ENCODE measurements at places on chromosomes 7 and 10.

- no peak for DNase-seq
Measured at GRCh38 chr7:41448104-41448503, 254.8 kb downstream of the INHBA start.

DNA sequence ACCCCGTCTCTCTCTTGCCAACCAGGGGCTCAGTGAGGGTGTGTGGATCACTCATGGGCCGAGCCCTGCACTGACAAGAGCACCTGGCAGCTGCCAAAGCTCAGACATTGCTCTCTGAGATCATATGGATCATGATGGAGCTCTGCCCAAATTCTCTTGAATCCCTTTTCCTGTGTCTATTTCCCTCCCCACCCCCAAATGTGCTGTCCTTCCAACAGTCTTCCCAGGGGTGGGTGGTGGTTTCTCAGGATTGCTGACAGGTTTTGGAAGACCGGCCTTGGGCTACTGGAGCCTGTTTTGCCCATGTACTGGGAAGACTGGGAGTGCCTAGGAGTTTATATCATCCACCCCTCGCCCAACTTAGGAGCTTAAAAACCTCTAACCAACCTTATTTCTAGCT lies 10.5 kb downstream of the ARHGAP22 start:
- no peak for DNase-seq

DNA sequence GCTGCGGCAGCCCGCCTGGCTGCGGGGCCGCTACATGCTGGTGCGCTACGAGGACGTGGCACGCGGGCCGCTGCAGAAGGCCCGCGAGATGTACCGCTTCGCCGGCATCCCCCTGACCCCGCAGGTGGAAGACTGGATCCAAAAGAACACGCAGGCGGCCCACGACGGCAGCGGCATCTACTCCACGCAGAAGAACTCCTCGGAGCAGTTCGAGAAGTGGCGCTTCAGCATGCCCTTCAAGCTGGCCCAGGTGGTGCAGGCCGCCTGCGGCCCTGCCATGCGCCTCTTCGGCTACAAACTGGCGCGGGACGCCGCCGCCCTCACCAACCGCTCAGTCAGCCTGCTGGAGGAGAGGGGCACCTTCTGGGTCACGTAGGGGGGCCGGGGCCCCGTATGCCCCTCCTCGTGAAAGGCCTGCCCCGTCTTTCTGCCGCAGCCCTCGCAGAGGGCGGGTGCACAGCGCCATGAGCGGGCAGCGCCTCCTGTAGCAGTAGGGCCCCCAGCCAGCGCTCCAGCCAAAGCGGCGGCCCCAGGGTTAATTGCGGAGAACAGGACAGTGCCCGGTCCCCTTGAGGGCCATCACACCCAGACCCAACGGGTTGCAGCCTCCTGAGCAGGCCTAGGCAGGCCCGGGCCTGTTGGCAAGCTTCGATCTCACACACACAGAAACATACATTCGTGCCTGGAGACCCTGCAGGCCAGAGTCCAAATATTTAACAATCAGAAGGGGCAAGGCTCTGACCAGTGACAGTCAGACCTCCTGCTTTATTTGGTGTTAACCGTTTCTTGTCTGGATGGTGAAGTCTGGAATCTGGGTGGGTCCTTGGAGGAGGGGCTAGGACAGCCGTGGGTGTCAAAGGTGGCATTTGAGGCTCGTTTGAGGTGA lies 44.1 kb downstream of the CHST3 start:
- DNase-seq = no peak

DNA sequence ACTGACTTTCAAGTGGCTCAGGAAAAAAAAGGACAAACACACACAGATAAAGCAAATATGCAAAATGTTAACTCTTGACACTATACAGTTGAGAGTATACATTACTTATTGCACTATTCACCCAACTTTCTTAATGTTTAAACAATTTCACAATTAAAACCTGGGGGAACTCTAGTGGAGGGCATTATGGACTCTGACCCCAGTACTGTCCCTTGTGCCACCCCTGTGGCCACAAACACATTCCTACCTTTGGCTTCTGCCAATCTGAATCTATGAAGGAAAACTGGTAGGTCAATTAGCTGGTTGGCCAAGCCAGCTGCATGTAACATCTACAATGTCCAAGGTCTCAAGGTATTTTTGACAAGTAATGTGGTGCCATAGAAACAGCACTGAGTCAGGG lies 7.5 kb upstream of the FGFR2 start:
- DNase-seq = no peak

- DNase-seq = no peak
Measured at GRCh38 chr10:22670788-22671187, 43.6 kb downstream of the PIP4K2A start.

Measured in activated CD4-positive, CD25-positive, alpha-beta regulatory T cell (primary cell).